Pulmonary artery endothelial cell (primary cell): ENCODE measurements at places on chromosomes 3 and 15. TPM values are rescaled to one million over a fixed set of nuclear protein-coding genes. Genes with fewer than 3 reads are reported as not detected.

DNA sequence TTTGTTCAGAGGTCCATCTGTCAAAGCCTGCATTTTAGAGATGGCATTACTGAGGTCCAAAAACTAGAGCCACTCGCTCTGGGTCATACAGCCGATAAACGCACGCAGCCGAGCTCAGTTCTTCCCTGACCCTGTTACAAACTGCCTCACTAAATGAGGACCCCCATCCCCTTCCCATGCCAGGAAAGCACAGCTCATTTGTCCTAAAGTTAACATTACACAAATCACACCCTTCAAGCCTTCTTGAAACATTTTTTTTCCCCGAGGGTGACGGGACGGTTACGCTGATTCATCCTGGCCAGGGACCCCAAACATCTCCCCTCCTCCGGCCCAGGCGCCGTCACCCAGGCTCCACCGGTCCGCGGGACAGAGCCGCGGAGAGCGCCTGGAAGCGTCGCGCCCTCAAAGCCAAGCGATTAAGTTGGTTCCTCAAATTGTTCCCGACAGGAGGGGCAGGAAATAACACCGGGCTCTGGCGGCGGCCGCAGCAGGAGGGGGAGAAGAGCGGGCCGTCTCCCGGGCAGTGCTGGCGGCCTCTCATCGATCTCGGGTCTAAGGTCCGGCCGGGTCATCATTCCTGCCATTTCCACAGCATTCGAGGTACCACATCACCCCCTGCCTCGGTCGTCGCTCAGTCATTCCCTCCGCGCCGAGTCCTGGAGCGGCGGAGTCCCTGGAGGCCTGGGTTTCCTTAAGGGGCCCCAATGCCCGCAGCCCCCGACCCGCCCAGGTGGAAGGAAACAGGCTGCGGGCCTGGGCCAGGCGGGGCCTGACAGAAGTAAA, 619 bp upstream of the CMTM8 start:
- no peak for DNase-seq

DNA sequence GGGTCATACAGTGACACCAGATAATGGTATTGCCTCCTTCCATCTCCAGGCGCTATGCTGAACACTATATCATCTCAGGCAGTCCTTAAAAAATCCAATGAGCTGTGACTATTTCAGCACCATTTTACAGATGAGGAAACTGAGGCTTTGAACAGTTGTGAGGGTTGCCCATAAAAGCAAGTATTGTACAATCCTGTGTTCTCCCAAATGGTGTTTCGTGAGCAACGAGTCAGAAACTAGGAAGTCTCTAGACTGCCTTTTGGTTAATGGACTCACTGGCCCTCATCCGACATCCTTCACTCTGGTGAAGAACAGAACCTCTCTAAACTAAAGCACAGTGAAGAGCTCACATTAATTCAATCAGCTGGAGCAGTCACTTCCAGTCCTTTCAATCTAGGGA, 61.8 kb downstream of the ATP8B4 start:
- DNase-seq, result no peak

DNA sequence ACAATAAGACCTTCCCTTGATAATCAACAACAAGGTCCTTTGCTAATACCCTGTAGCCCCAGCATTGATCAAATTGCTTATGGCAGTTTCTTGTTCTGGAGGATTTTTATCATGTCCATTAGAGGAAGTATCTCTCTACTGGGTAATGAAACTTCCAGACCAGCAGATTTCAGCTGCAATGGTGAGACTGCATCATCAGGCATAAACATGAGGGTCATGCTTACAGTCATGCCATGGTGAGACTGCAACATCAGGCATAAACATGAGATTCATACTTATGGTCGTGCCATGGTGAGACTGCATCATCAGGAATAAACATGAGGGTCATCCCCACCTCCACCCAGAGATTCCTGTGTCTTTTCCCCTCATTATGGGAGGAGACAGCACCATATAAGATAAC, 129.0 kb upstream of the LIPC start:
- DNase-seq, result no peak

GRCh38 chr3:107598926-107599771, 76.4 kb downstream of the BBX start:
- no peak for DNase-seq

- DNase-seq, result no peak
These were observed 55.9 kb upstream of the THRB start for GRCh38 chr3:24550588-24550987.

The SLC12A1 gene
- not detected in 2 replicates for total RNA-seq

- no peak for DNase-seq
These were observed 159.7 kb downstream of the GOLIM4 start for GRCh38 chr3:167936019-167936418.
